ENCODE measurements at places on chromosomes 2 and 18.

DNA sequence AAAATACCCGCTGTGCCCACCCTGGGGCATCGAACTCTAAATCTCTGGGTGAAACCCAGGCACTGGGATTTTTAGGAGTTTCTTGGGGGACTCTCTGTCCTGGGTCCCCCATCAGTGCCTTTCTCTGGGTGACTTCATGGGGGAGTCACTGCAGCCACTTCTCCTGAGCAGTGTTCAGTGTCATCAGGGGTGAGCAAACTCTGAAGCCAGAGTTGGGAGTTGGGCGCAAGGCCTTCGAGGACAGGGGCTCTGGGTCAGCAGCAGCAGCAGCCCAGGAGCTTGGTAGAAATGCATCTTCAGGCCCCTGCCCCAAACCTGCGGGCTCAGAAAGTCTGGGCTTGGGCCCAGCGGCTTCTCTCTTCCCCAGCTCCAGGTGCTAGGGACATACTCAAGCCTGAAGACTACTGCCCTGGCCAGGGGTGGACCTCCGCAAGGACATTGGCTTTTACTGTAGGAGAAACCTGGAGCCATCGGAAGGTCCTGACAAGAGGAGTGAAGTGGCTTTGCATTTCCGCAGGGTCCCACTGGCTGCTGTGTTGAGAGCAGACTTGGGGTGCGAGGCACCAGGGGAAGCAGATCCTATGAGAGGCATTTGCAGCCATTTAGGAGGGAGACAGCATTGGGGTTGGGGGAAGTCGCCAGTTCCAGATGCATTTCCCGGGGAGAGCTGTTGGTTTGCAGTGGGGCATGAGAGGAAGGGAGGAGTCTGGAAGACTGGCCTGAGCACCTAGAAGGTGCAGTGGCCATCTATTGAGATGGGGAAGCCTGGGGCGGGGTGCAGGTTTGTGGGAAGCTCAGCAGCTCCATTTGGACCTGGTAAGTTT lies 51.5 kb upstream of the FAHD2A start:
- DNase-seq = no peak

DNA sequence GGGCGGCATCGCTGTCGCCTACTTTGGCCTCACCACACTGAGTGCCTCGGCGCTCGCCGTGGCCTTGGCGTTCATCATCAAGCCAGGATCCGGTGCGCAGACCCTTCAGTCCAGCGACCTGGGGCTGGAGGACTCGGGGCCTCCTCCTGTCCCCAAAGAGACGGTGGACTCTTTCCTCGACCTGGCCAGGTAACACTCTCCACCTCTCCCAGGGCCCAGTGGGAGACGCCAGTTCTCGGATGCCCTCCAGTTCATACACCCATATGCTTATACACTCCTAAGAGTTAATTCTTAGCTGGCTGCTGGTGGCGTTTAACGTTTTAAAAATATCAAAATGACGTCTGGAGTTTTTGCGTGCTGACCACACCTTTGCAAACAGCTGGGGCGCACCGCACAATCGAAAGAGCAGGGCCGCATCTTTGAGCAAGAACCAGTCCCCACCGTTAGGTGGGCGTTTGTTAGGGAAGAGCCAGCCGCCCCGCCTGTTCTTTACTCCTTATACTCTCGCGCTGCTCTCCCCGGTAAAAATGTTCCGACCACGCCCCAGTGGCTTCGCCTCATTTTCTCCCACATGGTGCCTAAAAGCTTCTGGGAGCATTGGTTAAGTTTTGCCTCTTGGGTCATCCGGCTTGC lies 899 bp downstream of the SLC1A4 start:
- DNase-seq = peak; percentile 3

GRCh38 chr2:109386004-109386695 lies 227.6 kb downstream of the SEPTIN10 start:
- DNase-seq = no peak

- DNase-seq = no peak
These were observed 130.9 kb downstream of the STK39 start for GRCh38 chr2:168116448-168116847.

DNA sequence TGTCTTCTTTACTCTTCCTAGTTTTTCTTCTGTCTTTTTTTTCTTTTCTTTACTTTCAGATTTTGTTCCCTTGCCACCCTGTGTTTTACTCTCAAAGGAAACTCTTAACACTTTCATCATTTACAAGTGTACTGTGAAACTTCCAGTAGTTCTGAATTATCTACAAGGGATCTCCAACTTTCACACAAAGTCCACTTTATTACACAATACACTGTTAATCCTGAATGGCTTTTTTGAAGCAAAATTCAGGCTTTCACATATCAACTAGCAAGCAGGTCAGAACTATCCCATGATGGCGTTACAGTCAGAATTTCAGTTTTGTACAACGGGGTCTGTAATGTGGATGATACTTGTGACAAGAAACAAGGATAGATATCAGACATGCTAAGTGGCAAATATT lies 34.5 kb downstream of the RMP24 start:
- no peak for DNase-seq

DNA sequence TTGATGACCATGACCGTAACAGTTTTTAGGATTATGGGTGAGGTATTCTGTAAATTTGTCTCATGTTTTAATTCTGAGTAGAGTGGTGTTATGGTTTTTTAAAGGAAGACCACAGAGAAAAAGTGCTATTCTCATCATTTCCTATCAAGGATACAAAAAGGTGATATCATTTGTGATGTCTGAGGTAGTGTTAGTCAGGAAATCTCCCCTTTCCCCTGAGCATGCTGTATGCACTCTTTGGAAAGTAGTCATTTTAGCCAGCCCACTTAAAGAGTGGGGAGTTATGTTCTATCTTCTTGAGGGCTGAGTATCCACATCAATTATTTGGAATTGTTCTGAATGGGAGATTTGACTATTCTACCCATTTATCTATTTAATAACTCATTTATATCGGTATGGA lies 414.2 kb upstream of the SLC14A2 start:
- no peak for DNase-seq

DNA sequence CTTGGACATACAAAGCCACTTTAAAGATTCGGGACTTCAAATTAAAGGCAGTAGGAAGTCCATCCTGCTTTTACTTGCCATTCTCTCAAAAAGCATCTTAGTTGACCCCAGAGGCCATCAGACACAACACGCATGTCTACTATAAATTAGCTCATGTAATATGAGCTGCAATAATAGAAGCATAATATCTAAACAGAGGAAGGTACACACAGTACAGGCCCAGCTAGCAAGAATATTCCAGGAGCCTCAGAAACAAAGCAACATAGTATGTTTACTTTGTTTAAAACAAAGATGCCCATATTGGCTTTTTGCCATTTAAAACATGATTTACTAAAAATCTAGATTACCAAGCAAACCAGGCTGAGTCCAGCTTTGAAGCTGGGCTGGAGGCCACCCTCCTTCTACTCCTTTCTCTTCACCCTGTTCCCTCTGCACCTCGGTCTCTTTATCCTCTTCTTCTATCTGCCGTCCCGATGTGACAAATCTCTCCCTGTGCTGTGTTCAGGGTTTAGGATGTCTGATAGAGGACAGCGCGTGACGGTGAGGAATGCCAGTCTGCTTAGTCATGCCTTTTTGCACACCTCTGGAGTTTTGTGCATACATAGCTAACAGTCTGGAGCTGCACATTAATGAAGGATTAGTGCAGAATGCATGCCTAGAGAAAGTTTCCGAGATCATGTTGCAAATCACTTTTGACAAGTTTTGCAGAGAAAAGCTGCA lies 28.2 kb downstream of the DTNA start:
- DNase-seq = no peak

GRCh38 chr2:207885010-207885409 lies 115.3 kb upstream of the FZD5 start:
- no peak for DNase-seq

- DNase-seq = no peak
These were observed 95.9 kb upstream of the SPTBN1 start for GRCh38 chr2:54360055-54360792.

GRCh38 chr2:9258501-9258900 lies 51.9 kb downstream of the ASAP2 start:
- DNase-seq = no peak

GRCh38 chr18:26621161-26622026 lies 73.0 kb upstream of the KCTD1 start:
- no peak for DNase-seq

GRCh38 chr2:143645921-143646645 lies 516.9 kb downstream of the ARHGAP15 start:
- DNase-seq = no peak

- no peak for DNase-seq
These were observed 9.3 kb upstream of the ATL2 start for GRCh38 chr2:38386377-38386776.

DNA sequence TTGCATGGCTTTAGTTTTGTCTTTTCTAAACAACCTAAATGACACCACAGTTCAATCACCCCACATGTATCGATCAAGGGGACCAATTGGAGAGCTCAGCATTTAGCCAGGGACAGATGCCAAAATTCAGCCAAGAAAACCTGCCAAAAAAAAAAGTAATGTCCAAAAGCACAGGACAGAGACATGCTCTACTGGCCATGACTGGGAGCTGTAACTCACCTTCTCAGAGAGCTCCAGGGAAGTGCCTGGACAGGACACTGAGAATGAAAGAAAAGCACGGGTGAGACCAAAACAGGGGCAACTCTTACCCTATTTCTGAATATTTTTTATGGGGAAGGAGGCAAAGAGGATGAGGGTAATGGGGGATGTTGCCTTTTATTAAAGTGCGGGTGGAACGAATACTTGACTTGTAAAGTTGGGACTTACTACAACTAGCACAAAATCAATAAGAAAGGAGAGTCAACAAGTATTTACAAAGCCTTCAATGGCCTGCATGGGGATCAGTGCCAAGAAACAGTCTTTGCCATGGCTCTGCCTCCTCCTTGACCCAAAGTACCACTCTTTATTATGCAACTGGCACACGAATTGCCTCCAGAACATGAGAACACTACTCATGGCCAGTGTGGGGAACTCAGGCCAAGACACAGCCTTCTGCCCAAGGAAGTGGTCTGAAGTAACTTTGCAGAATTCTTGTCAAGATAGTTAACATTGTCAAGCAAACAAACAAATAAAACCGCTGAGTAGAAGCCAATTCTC lies 72.9 kb upstream of the HK2 start:
- DNase-seq = no peak

DNA sequence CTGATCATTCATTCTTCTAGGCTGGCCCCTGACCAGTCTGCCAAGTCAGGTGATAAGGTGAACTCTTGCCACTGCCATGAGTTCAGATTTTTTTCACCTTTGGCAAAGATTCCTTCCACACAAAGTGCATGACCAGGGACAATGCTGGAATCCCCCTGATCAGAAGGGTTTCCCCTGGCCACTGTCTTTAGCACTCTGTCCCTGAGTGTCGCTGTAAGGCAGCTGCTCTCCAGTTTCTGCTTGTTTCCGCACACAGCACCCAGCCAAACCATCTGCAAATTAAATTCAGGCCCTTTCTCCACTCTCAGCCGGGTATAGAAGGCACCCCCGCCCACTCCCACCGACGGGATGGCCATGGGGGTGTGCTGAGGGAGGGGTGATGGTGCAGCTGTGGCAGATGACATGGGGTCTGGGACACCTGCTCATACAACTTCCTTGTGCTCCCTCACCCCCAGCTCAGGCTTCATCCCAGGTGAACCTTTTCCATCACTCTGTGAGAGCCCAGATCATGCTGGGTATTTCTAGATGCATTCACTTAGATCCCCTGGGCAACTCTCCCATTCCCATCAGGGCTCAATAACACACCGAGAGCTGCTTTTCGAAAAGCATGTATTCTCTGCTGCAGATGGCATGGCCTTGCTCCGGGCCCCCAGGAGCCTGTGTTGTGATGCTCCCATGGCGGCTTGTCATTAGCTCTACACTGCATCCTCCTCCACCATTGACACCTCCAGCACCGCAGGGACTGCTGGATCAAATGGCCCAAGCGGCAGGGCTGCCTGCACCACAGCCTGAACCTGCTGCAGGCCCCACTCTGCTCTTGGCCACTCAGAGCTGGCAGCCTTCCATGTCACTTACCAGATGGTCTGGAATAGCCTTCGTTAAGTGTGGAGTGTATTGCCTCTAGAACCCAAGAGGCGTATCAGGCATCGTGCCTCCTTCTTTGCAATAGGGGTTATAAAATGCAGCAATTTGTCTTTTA lies 52.3 kb upstream of the ROCK2 start:
- no peak for DNase-seq

DNA sequence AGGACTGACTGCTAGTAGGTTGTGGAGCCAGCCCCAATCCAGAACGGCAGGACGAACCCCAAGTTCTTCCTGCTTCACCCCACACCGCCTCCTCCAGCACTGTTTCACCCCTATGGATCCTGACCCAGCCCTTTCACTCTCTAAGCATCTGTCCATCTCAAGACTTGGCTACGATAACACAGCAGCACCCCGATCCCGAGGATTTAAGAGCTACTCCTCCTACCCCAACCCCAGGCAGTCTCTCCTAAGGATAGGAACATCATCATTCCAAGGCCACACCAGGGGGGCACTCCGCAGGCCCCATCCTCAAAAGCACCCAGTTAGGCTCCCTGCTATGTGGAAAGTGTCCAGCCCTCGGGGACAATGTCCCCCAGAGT lies 645 bp downstream of the KCTD18 start:
- DNase-seq = no peak

DNA sequence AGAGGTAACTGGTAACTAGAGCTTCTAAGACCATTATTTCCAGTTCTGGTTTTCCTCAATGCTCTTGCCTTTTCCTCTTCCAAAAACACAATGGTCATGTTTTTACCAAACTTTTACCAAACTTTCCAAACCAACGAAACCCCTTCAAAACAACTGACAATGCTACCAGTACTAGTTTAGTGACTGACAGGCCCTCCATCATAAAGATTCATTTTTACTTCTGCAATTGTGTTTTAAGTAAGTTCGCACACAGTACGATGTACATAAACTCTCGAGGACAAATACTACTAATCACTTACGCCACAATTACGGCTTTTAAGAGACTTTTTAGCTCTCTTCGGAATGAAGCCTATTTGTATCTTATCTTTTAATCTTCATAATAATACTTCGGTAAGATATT lies 900 bp downstream of the C18orf32 start:
- no peak for DNase-seq

DNA sequence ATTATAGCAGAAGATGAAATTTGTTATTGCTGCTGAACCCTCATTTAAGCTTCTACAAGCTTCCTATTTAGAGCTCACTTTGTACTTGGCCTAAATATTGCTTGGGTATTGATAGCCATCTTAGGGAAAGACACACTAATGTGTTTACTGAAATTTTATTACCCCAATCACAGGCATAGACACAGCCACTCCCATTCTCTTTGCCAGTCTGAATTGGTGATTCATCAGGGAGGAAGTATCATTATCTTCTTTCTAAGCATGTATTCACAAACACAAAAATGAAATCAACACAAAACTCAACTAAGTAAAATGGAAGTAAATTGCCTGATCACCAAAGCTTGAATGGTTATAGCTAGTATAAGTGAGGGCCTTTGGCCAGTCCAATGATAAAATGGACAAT lies 666.3 kb downstream of the TSN start:
- DNase-seq = no peak

GRCh38 chr2:12315224-12315623 lies 401.5 kb upstream of the TRIB2 start:
- DNase-seq = no peak

DNA sequence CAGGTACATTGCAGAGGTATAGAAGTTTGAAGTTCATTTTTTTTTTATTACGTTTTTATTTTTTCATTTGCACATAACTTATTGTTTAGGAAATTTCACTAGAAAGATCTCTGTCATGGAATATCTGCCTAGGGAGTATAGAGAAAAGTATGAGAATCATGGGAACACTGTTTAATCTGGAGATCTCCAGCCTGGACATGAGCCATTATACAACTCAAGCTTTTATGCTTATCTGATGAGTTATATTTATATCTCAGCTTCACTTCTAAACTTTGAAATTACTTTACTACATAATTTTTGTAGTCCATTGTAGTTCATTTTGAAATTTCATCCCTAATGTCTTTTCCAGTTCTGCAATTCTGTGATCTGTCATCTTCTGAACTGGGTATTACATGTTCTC lies 515.6 kb downstream of the ERBB4 start:
- DNase-seq = no peak

GRCh38 chr2:194166818-194167217 lies 1490.2 kb upstream of the SLC39A10 start:
- no peak for DNase-seq
